ENCODE measurements at places on chromosomes 12 and 14.

GRCh38 chr14:97311411-97311810, 514.2 kb downstream of the VRK1 start:
- H3K36me3 ChIP-seq = no peaks in the 10 kb centered on the region
- H3K4me3 ChIP-seq = no peak overlapping the region
- no peak overlapping the region for H3K27ac ChIP-seq

DNA sequence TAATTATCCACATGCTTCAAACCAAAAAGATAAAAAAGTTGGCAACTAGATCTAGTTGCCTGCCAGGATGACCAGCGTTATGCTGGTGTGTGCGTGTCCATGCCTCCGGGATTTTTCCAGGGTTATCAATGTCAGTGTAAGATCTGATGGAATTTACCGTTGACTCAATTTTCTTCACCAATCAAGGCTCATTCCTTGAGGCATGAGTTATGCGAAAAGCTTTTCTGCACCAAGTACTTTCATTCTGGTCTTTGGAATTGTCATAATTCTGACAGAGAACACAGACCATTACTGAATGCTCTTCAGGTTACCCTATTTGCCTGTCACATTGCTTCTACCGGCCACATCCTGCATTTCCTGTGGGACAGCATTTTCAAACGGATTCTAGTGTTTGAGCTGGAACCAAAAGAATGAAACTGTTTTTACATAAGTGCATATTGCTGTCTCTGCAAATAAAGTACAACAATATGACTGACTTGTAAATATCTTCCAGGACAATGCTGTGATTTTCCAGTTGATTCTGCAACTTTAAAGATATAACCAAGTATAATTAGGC, 91.8 kb downstream of the DUSP16 start:
- no peaks in the 10 kb centered on the region for H3K4me1 ChIP-seq
- H3K27ac ChIP-seq = no peak overlapping the region
- H3K4me3 ChIP-seq = no peak overlapping the region
- no peak for DNase-seq
- H3K27me3 ChIP-seq = no peaks in the 10 kb centered on the region

- H3K27me3 ChIP-seq = no peaks in the 10 kb centered on the region
- no peaks in the 10 kb centered on the region for H3K4me1 ChIP-seq
- no peak overlapping the region for H3K4me3 ChIP-seq
- H3K36me3 ChIP-seq = no peaks in the 10 kb centered on the region
- H3K27ac ChIP-seq = no peak overlapping the region
Observed at GRCh38 chr12:18696971-18697602, 40.7 kb downstream of the PLCZ1 start.

DNA sequence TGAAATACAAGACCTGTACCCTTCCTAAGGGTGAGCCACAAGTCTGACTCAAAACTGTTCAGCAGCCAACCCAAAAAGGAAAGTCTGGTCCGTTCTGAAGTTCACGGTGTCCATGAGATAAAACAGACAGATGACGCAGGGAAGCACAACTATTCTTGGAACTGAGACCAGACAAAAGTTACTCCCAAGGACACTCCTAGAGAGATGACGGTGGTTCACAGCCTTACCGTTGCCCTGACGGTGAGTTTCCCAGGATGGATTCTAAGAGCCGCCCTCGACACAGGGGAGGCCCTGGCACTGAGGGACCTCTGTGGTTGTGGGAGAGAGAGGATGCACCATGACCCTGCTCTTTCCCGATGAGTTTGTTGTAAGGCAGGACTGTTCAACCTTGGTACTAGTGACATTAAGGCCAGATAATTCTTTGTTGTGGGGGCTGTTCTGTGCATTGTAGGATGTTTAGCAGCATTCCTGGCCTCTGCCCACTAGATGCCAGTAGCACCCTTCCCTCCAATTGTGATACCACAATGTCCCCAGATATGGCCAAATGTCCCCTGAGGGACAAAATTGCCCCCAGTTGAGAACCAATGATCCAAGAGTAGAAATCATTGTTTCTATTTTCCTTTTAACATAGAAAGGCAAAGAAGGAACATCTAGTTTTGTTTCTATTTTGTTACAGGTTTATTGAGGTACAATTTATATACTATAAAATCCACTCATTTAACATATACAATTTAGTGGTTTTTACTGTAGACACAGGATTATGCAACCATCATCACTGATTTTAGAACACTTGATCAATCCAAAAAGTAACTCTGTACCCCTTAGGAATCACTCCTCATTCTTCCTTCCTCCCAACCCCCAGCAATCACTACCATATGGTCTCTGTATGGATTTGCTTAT, 23.0 kb downstream of the OR10P1 start:
- H3K27me3 ChIP-seq = no peaks in the 10 kb centered on the region
- H3K27ac ChIP-seq = no peak overlapping the region
- H3K4me3 ChIP-seq = no peak overlapping the region
- peak; percentile 27 for DNase-seq

GRCh38 chr14:68374682-68375081, 418.2 kb downstream of the ZFP36L1 start:
- peaks cover 40% of the 10 kb centered on the region for H3K4me1 ChIP-seq
- no peaks in the 10 kb centered on the region for H3K36me3 ChIP-seq
- no peaks in the 10 kb centered on the region for H3K27me3 ChIP-seq
- no peak overlapping the region for H3K4me3 ChIP-seq

- H3K27ac ChIP-seq = no peak overlapping the region
- DNase-seq = no peak
- no peaks in the 10 kb centered on the region for H3K27me3 ChIP-seq
Observed at GRCh38 chr12:12236896-12237295, 29.9 kb downstream of the LRP6 start.

GRCh38 chr12:31206038-31206670, 119.8 kb downstream of the SINHCAF start:
- H3K4me3 ChIP-seq = no peak overlapping the region
- no peaks in the 10 kb centered on the region for H3K27me3 ChIP-seq
- DNase-seq = no peak

All from HepG2 (cell line).